Activated CD4-positive, alpha-beta T cell treated with anti-CD3 and anti-CD28 coated beads for 36 hours (primary cell): ENCODE measurements at places on chromosomes 11 and 22. TPM values are rescaled to one million over a fixed set of nuclear protein-coding genes. Genes with fewer than 3 reads are reported as not detected.

DNA sequence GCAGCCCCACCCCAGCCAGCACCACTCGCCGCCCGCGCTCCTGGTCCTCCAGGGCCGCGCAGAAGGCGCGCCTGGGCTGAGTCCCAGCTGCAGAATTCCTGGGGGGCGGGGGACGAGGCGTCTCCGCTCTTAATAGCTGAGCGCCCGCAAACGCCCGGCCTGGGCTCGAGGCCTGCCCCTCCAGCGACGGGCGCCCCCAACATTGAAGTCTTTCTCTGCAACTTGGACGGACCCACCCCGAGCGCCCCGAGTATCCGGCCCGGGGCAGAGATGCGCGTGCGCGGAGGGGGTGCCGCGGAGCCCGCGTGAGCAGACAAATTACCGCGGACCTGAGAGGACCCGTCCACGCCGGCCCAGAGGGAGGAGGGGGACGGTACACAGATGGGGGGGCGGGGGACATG lies 6.7 kb upstream of the SYT7 start:
- DNase-seq: peak; percentile 42
- no peak overlapping the region for H3K27ac ChIP-seq
- peak overlapping the region; percentile 50 for H3K4me3 ChIP-seq
- H3K4me1 ChIP-seq: peaks cover 10% of the 10 kb centered on the region

DNA sequence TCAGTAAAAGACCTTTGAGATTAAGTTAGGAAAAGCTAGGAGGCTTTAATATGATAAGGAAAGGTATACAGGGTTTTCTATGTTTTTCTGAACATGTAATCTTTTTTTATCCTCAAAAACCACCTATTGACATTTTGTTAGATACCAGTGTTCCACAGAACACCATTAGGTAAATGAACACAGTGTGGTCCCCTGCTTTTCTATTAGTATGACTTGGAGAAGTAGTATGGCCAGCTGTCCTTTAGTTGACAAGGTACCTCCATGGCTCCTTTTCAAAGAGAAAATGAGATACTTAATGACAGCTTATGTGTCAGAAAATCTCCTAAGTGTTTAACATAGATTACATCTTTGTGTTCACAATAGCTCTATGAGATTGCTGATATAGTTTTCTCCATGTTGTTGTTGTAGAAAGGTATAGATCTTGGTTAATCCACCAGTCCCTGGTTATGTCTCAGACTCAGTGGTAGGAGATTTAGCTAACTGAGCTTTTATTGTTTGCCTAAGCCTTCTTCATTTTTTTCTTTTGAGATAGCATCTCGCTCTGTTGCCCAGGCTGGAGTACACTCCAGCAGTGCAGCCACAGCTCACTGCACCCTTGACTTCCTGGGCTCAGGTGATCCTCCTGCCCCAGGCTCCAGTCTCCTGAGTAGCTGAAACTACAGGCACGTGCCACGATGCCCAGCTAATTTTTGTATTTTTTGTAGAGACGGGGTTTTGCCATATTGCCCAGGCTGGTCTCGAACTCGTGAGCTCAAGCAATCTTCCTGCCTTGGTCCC lies 46.0 kb downstream of the STIM1 start:
- H3K27ac ChIP-seq: peak overlapping the region; percentile 26
- H3K27me3 ChIP-seq: no peaks in the 10 kb centered on the region
- peaks cover 2% of the 10 kb centered on the region for H3K36me3 ChIP-seq
- H3K4me3 ChIP-seq: no peak overlapping the region
- H3K4me1 ChIP-seq: peaks cover 58% of the 10 kb centered on the region

GRCh38 chr11:88280673-88281316 lies 56.7 kb downstream of the CTSC start:
- no peaks in the 10 kb centered on the region for H3K4me1 ChIP-seq
- peaks cover 10% of the 10 kb centered on the region for H3K36me3 ChIP-seq
- no peak overlapping the region for H3K4me3 ChIP-seq
- H3K27ac ChIP-seq: no peak overlapping the region
- no peaks in the 10 kb centered on the region for H3K27me3 ChIP-seq

GRCh38 chr11:100562128-100562527 lies 125.0 kb upstream of the ARHGAP42 start:
- H3K4me1 ChIP-seq: no peaks in the 10 kb centered on the region
- no peaks in the 10 kb centered on the region for H3K36me3 ChIP-seq
- H3K27ac ChIP-seq: no peak overlapping the region
- DNase-seq: no peak
- peaks cover 3% of the 10 kb centered on the region for H3K27me3 ChIP-seq

- H3K27ac ChIP-seq: no peak overlapping the region
- H3K27me3 ChIP-seq: no peaks in the 10 kb centered on the region
- H3K4me3 ChIP-seq: no peak overlapping the region
- no peaks in the 10 kb centered on the region for H3K4me1 ChIP-seq
Measured at GRCh38 chr11:81380395-81380794, 1353.3 kb downstream of the FAM181B start.

GRCh38 chr22:41777749-41778425 lies 22.6 kb upstream of the CCDC134 start:
- H3K4me1 ChIP-seq: peaks cover 31% of the 10 kb centered on the region
- DNase-seq: no peak
- H3K36me3 ChIP-seq: no peaks in the 10 kb centered on the region
- no peak overlapping the region for H3K27ac ChIP-seq
- no peak overlapping the region for H3K4me3 ChIP-seq

DNA sequence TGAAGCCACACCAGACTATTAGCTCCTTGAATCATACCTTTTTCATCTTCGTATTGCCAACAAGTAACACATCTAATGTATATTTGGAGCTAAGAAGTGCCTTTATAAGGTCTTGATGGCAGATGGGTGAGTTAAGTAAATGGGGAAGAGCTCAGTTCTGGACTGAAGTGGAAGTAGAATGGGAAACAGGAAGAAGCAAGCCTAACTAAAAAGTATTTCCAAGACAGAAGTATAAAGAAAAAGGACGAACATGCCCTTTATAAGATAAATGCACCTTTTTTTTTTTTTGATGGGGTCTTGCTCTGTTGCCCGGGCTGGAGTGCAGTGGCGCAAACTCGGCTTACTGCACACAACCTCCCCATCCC lies 14.5 kb downstream of the CRTAM start:
- H3K4me3 ChIP-seq: no peak overlapping the region
- H3K27me3 ChIP-seq: no peaks in the 10 kb centered on the region
- H3K4me1 ChIP-seq: peaks cover 46% of the 10 kb centered on the region
- peak overlapping the region; percentile 83 for H3K27ac ChIP-seq

- peaks cover 6% of the 10 kb centered on the region for H3K27me3 ChIP-seq
- peak; percentile 86 for DNase-seq
- peaks cover 7% of the 10 kb centered on the region for H3K4me1 ChIP-seq
Measured at GRCh38 chr11:6419009-6419631, at the start of gene APBB1. Gene APBB1 (minus strand): TSS chr11:6419094. CDS start chr11:6411347, 7,747 bp downstream.

Gene SHANK3
- 0.14 TPM for total RNA-seq

Gene OR51B5
- total RNA-seq: not detected

Gene FADS1
- total RNA-seq: 23.7 TPM

Gene TALDO1
- 239 TPM for total RNA-seq
